ENCODE measurements at places on chromosomes 3 and 15. TPM values are rescaled to one million over a fixed set of nuclear protein-coding genes. Genes with fewer than 3 reads are reported as not detected.

The ANKRD63 gene
- not detected for total RNA-seq

The PLA2G4E gene
- total RNA-seq = not detected

The CNTN6 gene
- total RNA-seq = under 0.01 TPM

The UNC13C gene
- not detected for total RNA-seq

The GLDN gene
- total RNA-seq = 56.1 TPM

The SNRPA1 gene
- 24.3 TPM for total RNA-seq

The RPP25 gene
- total RNA-seq = 4.0 TPM

The GPR171 gene
- total RNA-seq = not detected

The CASR gene
- not detected for total RNA-seq

The GOLGA6L10 gene
- 0.32 TPM for total RNA-seq

The PAK6 gene
- total RNA-seq = not detected

The AMOTL2 gene
- total RNA-seq = 259 TPM

The SNAPC5 gene
- total RNA-seq = 15.0 TPM

The INSYN1 gene
- total RNA-seq = 4.3 TPM

The PLAAT1 gene
- total RNA-seq = not detected

The SLC51B gene
- total RNA-seq = not detected

The TMEM207 gene
- not detected for total RNA-seq

The ATP2B2 gene
- not detected for total RNA-seq

The TGM5 gene
- 0.22 TPM for total RNA-seq

The TNNC1 gene
- 1.7 TPM for total RNA-seq

The KBTBD12 gene
- under 0.01 TPM for total RNA-seq

The ASB14 gene
- total RNA-seq = 0.11 TPM

The CFAP20DC gene
- 4.2 TPM for total RNA-seq

The MESP2 gene
- total RNA-seq = 0.78 TPM

The GPR176 gene
- 140 TPM for total RNA-seq

The GALNT15 gene
- 26.9 TPM for total RNA-seq

The EXOSC7 gene
- total RNA-seq = 47.5 TPM

The VGLL3 gene
- 15.7 TPM for total RNA-seq

The SECISBP2L gene
- 94.7 TPM for total RNA-seq

The AGBL1 gene
- total RNA-seq = not detected

The UMPS gene
- 25.5 TPM for total RNA-seq

The ZIC1 gene
- 0.32 TPM for total RNA-seq

The CCDC9B gene
- 8.5 TPM for total RNA-seq

The BTBD1 gene
- total RNA-seq = 116 TPM

The CCR1 gene
- 0.65 TPM for total RNA-seq

The DPP8 gene
- 52.3 TPM for total RNA-seq

The AADAC gene
- total RNA-seq = not detected

The SH3GL3 gene
- total RNA-seq = 0.65 TPM

The DAPK2 gene
- 14.8 TPM for total RNA-seq

The EFCC1 gene
- total RNA-seq = under 0.01 TPM

The INKA1 gene
- 2.8 TPM for total RNA-seq

The TRH gene
- 0.13 TPM for total RNA-seq

The ANKUB1 gene
- total RNA-seq = not detected

The CHL1 gene
- not detected for total RNA-seq

The PRTG gene
- total RNA-seq = 3.4 TPM

The FAM174B gene
- 9.9 TPM for total RNA-seq

The SENP5 gene
- 44.5 TPM for total RNA-seq
